Activated effector memory CD4-positive, alpha-beta T cell treated with anti-CD3 and anti-CD28 coated beads, Interleukin-2, amount 50 U/mL, for 16 hours (primary cell): ENCODE measurements at places on chromosomes 7 and 10.
A peak's percentile ranks its signal among the peaks of the same experiment; 100 is the strongest.

DNA sequence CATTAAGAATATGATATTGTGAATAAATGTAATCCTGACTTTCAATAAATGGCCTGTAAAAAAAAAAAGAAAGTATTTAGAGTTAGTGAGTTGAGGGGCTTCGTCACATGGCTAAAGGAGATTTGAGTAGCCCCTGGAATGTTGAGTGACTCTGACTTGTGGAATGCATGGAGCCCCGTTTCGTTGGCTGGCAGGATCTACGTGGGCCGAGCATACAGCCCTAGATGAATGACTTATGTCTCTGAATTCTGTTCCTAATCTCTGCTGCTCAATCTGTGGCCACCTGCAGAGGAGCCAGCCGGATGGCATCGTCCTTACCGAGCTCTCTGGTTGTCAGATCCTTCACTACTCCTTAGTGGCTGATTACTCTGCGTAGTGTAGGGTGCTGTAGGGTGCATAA, 155.7 kb downstream of the MGMT start:
- DNase-seq: no peak

DNA sequence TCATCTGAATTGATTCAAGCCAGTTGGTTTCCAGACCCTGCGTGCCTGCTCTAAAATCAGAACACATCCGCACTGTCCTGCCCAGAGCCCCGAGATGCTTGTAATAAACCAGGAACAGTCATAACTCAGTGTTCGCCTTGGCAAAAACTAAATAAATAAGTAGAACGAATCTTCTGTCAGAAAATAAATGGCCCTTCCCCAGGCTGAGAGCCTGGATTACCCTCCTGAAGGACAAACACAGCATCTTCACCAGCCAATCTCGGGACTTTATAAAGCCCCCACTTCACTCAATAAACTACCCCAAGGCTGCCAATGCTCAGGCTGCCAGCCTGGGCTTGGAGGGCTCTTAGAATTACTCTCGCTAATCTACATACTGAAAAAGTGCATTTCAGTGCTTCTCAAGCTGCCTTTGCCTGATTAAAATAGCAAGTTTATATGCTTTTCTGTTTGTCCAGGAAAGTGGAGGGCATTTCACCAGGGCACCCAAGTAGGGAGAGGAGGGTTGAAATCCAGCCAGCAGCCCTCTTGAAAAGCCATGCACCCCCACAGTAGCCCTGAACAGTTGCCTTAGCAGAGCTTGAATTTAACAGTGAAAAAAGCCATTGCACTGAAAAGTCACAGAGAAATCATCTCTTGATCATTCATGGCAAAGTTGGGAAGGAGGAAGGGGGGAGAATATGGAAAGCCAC, 136.6 kb downstream of the CALN1 start:
- no peak for DNase-seq

DNA sequence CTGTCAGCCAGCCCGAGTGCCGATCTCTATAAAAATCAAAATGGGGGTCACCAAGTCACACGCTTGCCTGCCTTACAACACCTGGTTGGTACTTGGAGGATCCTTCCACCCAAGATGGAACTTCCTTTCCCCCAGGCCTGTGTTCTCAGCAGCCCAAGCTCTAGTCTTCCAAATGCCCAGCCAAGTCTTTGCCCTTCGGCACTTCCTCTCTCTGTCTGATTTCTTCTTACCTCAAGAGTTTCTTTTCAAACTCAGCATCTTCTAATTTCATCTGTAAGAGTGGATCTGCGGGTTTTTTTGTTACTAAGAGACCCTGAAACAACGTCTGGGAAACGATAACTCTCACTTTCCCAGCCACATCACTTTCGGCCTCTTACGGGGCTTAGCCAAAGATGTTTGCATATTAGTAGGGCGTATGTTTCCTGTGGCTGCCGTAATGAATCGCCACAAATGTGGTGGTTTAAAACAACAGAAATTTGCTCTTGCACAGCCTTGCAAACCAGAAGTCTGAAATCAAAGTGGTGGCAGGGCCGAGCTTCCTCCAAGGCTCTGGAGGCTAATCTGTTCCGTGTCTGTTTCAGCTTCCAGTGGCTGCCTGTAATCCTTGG, 219.9 kb downstream of the TCF7L2 start:
- no peak for DNase-seq

GRCh38 chr10:132516771-132517725, 20.5 kb upstream of the INPP5A start:
- peak; percentile 58 for DNase-seq

- no peak for DNase-seq
Observed at GRCh38 chr7:150997075-150997511, 6.3 kb downstream of the NOS3 start.

- no peak for DNase-seq
Observed at GRCh38 chr10:51960494-51960895, 261.1 kb upstream of the CSTF2T start.

GRCh38 chr7:47202146-47202783, 379.6 kb downstream of the TNS3 start:
- no peak for DNase-seq

- peak; percentile 70 for DNase-seq
Observed at GRCh38 chr10:1102416-1102815, 46.2 kb downstream of the WDR37 start.

- DNase-seq: no peak
Observed at GRCh38 chr10:62707810-62708209, 96.7 kb upstream of the ADO start.

DNA sequence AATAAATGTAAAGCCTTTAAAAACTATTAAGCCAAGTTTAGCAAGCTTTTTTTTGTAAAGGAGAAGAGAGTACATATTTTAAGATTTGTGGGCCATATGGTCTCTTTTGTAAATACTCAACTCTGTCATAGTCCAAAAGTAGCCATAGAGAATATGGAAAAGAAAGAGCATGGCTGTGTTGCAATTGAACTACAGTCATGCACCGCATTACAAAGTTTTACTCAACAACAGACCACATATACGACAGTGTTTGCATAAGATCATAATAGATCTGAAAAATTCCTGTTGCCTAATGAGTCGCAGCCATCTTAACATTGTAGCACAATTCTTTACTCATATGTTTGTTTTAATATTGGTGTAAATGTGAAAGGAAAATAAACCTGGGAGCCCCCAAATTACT, 440.8 kb downstream of the HTR7 start:
- DNase-seq: no peak

- peak; percentile 86 for DNase-seq
Observed at GRCh38 chr7:128209229-128210035, 31.6 kb upstream of the LEP start.

DNA sequence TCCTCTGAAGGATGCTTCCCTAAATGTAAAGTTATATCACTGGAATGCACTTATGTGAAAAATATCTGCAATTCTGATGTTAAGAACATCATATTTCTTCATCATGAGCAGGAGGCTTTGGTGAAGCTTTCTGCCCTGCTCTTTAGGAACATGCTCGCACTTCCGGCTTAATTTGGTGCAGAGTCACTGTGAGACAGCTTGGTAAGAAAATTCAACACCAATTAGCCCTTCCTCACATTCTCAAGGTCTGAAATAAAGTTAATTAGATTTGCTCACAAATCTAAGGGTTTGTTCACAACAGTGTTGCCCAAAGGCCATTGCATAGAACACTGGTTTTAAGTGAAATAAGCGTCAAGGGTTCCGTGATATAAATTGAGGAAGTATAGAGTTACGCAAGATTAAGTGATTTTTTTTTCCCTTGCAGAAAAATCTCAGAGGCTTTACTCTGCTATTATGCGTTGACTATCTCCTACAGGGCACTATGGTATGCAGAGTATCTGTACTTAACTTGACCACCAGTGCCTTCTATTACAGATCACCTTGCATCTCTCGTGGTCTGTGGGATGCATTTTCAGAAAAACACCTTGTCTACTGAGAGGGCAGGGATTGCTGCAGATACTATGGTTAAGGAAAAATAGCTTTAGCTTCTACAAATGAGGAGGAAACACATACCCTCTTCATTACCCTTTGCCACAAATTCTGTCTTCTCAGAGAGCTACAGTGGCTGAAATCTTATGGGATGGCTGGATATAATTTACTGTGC, 953.9 kb downstream of the TYW1 start:
- DNase-seq: no peak

DNA sequence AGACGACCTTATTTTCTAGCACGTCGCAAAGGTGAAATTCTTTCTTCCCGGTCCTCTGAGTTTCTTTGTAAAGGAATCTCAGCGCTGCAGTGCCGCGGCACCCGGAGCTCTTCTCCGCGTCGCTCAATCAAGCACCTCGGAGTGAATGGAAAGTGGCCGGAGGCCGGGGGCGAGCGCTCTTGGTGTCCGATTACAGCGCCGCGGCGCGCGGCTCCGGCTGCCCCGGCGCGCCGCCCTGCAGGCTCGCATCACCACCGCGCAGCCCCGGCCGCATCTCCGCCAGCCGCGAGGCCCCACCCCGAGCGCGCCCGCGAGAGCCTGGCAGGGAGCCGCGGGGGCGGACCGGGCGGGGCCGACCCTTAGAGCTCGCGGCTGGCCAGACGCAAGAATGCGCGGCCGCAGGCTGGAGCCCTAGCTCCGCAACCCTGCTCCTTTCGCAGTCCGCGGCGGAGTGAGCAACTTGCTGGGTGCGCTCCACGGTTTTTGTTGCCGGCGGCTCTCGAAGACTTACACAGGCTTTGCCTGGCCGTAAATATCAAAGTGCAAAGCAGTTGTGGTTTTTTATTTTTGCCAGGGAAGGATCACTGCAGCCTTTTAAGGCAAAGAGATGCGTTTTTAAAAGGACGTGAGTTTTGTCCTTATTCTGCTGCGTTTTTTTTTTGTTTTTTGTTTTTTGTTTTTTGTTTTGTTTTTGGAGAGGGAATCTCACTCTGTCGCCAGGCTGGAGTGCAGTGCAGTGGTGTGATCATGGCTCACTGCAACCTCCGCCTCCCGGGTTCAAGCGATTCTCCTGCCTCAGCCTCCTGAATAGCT, at the start of gene SEMA3C:
Gene SEMA3C, minus strand, starts transcription at position 143 of the 813 bp plus-strand sequence. CDS start 2,270 bp downstream, outside the sequence.
- DNase-seq: no peak

DNA sequence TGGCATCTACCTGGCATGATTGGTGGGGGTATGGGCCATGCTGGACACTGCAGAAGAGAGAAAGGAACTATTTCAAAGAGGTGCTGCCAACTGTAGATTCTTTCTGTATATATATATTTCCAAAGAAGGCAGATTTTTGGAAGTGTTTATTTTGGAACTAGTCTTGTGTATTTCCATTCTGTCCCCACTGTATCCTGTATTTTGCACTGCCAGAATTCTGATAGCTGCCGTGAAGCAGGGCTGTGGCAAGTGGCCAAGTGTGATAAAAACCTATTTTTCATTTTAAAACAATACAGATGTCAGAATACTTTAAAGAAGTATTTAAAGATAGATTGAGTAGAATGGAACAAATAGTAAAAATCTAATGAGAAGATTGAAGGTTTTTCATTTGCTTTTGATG, 17.1 kb downstream of the MCU start:
- no peak for DNase-seq

DNA sequence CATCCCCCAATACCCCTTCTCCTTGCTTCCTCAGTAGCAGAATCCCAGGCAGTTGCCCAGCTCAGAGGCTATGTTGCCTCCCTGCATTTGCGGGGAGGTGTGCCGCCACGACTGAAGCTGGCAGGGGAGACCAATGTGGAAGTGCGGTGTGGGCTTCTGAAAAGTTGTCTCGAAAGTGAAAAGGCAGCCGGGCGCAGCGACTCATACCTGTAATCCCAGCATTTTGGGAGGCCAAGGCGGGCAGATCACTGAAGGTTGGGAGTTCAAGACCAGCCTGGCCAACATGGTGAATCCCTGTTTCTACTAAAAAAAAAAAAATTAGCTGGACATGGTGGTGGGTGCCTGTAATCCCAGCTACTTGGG, 15.9 kb upstream of the PFKFB3 start:
- DNase-seq: no peak
